ENCODE measurements at places on chromosomes 5 and 9.

DNA sequence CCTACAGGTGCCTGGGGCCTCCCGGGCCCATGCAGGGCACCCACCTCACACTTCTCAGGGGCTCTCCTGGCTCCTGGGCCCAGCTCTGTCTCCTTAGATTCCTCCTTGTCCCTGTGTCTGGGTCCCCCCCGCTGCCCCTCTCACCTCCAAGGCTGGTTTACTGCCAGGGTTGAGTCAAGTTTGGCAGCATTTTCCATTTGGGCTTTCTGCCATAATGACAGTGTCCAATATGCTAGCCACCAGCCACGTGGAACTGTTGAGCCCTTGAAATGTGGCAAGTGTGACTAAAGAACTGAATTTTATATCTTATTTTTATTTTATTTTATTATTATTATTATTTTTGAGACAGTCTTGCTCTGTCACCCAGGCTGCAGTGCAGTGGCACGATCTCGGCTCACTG, 1.9 kb downstream of the TTC16 start:
- no peak for DNase-seq

GRCh38 chr5:73482383-73483136, 15.7 kb upstream of the BTF3 start:
- peak; percentile 51 for DNase-seq

DNA sequence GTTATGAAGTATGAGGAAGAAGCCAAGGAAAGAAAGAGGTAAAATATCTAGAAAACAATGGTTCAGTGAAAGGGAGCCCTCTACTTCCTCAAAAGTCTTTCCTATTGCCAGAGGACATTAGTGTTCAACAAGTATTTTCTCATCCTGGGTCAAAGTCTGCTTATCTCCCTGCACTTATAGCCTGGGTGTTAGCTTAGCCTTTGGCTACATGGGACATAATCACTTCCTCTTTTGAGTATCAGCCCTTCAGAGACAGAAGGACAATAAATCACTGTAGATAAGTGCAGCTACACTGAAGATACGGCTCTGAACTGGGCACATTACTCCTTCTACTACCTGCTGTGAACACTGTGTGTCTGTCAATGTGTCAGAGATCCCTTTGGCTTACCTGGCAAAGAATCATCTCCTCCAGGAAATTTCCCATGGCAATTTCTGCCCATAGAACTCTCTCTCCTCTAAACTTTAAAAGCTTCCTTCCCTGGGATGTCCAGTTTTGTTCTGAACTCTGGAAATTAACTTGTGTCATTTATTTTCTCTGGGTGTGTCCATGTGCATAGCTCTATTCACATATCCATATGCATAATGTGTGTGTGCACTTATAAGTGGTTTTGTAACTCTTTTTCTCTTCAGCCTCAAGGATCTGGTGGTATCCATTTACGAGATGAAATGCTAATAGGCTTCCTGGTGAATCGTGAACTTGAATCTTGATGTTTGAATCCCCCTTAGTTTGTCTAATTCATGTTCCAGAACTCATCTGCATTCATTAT, 30.0 kb upstream of the RECK start:
- no peak for DNase-seq

DNA sequence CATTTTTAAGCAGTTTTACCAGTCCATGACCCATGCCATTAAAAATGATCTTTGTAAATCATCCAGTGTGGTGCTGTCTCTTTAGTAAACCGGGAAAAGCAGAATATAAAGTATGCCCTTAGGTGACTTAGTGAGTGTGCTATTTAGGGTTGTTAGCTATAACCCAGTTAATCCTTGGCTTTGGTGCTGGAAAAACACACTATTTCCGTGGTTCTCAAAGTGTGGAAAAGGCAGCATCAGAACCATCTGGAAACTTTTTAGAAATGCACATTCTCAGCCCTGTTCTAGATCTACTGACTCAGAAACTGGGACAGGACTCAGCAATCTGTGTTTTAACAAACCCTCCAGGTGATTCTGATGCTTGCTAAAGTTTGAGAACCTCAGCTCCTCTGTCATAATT, 123.6 kb upstream of the ZNF608 start:
- DNase-seq: no peak

DNA sequence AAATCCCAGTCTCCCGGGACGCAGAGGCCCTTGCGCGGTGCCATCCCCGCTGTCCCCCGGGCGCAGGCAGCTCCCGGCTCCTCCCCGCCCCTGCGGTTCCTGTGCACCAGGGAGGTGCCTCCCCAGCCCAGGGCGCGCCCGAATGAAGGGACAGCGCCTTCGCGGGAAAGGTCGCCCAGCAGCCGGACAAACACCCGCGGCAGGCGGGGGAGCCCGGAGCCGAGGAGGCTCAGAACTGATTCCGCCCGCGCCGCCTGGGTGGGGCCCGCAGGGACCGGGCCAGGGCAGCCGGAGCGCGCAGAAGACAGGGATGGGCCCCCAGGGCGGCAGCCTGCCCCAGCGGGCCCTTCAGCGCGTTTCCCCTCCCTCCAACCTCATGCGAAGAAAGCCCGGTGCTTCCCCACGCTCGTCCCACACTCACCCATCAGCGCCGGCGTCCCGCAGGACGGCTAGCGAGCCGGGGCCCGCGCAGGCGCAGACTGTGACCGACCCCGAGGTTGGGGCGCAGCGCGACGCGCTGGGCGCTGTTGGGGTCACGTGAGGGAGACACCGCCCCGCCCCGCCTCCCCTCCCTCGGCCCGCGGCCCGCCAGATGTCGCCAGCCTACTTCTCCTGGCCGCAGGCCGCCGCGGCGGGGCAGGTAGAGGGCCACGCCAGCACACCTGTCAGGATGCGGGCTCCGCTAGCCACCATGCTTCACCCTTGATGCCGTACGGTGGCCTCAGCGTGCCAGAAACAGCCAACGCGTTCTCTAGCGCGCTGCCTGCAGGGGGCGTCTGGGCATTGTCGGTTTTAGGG, at the start of gene SLC25A51:
Gene SLC25A51 (minus strand): TSS at position 481 of the 798 bp plus-strand sequence. CDS start 15,577 bp downstream, outside the sequence.
- peak; percentile 88 for DNase-seq

DNA sequence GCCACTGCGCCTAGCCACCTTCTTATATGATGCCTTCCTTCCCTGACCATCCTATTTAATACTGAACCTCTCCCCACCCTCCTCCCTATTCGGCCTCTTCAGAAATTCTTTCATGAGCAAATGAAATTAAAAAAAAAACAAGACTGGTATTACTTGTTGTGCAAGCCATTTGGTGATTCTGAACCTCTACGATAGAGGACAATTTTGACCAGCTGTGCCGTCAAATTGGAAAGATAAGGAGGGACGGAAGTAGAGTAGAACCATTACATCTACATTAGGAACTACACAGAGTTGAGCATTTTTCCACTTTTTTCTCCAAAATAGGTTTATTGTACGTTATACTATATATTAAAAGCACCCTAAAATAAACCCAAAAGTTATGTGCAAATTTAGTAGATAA, 2.9 kb downstream of the DHX29 start:
- DNase-seq: no peak

DNA sequence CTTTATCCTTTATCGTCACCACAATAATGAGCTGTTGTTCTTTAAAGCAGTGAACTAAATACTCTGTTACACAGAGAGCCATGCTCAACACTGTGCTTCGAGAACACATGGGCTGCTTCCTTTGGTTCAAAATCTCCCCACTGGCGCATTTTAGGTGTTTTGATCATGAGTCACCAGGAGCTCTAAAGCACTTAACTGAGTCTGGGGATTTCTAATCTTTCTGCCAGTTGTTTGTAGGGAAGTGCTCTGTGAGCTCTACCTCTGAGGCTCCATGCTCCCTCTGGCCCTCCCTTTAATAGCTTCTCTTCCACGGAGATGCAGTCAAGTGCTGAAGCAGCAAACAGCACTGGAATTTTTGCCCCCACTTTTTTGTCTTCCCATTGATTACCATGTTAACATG, 17.0 kb downstream of the ERAP2 start:
- DNase-seq: peak; percentile 89

GRCh38 chr5:75640826-75641225, 29.6 kb downstream of the ANKDD1B start:
- DNase-seq: peak; percentile 24

GRCh38 chr9:133247632-133248031, 27.4 kb downstream of the ABO start:
- DNase-seq: no peak

DNA sequence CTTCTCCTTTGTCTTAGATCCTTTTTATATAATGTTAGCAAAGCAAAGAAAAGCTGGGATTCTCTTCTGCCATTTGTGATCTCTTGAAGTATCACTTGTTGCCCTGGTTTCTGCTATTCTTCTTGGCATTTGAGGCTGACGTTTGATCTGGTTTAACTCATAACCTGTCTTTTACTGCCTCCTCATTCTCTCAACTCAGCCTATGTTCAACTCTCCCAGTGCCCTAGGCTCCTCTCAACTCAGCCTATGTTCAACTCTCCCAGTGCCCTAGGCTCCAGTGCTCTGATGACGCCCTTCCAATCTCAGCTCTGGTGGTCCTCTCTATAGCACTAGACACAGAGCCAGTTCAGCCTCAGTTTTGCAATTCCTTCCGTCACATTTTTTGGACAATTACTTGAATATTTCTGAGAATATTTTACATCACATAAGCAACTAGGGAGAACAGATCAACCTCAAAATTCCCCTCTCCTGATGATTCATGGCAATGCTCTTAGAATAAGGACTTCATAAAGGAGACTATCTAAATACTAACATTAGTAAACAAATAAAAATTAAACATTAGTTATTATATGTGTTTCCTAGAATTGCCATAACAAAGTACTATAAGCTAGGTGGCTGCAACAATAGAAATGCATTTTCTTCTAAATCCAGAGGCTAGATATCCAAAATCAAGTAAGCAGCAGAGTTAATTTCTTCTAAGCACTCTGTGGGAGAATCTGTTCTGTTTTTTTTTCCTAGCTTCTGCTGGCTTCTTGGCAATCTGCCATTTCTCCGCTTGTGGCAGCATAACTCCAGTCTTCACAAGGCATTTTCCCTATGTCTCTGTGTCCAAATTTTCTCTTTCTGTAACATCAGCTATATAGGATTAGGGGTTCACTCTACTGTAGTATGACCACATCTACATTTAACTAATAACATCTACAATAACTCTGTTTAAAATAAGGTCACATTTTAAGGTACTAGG, 662.1 kb upstream of the FTMT start:
- peak; percentile 26 for DNase-seq

DNA sequence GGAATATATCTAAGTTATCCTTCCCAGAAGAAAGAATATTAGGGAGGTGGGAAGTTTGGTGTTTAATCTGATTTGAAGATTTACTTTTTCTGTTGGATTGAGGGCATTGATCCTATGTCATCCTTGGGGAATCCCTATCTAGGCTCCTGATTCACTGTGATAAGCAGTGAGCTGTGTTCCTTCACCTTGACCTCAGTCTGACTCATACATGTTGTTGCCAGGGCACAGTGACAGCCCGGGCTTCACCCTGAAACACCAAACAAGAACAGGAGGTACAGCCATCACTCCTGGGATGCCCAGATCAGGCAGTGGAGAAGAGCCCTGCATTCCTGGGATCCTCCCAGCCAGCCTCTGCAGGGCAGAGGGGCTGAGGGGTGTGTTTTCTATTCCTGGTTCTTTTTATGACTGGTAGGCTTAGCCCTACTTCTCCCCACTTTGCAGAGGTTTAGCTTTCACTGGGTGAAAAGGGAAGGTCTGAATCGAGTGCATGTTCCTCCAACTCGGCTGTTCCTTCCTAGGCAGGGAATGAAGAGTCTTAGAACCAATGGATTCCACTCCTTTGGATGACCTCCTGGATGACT, 3.1 kb upstream of the FAM53C start:
- DNase-seq: peak; percentile 38

DNA sequence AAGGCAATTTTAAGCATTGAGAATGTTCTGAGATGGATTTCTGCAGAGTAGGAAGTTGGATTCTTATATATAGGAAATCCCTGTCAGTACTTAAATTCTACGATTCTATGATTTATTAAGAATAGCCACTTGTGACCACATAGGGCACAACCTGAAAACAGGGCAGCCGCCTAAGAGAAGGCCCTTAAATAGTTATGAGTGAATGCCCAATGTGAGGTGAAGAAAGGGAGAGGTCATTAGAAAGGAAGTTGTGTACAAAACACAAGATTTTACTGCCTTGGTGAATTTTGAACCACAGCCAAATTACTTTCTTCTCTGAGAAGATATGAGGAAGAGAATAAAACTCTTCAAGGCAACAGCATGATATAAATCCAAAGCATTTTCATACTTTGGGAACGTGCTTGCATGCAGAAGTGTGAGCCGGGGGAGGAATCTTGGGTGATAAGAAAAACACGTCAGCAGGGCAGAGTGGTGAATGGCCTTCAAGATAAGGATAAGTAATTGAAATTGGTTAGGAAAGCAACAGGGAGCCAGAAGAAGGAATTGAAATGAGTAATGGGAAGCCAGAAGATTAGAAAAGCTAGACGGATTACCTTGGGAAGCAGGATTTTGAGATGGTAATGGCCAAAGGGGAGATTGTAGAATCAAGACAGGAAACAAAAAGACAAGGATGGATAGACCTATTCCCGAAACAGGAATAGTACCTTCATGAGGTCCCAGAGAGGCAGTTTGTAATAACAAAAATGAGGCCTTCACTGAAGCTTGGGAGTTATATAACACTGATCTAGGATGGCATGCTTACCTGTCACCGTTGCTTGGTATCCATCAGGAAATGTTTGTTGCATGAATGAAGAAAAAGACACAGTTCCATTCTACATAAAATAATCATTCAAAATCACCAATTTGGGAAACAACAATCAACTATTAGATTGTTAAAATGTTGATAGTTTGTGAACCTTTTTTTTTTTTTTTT, 244.3 kb downstream of the PDE4D start:
- no peak for DNase-seq

GRCh38 chr9:68942790-68943189, 71.1 kb downstream of the PRKACG start:
- no peak for DNase-seq

DNA sequence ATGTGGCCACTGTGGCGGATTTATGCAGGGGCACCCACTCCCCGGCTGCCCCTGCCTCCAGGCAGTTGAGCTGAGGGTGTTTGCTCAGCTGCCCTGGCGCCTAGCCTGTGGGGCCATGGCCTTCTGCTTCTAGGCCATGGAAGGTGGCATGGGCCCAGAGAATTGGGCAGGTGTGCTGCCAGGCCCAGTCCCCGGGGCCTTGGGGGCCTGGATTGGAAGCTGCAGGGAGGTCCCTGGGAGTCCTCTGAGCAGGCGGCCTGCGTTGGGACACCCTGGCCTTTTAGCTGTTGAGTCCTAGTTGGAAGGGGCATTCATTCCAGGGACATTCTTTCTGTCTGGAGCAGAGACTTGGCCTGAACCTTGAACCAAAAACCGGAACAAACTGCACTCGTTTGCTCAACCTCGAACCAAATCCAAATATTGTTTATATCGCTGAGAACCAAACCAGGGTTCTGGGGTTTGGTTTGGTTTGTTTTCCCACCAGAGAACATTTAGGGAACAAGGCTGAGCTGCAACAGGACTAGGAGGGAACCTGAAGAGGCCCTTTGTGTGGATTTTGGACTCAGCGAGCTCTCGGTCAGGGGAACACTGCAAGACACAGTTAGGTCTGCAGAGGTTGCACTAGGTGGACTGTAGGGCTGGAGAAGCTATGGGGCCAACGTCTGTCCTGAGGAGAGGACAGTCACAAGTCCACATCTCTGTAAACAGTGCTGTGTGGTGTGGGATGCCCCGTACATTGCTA, 116.8 kb downstream of the BOD1 start:
- DNase-seq: no peak

GRCh38 chr5:89728750-89729149, 680.8 kb downstream of the CETN3 start:
- DNase-seq: no peak

- DNase-seq: no peak
Observed at GRCh38 chr5:40494631-40495236, 185.0 kb upstream of the PTGER4 start.

Measured in EL (cell line).